ENCODE measurements at places on chromosomes 5 and 9.

- no peak for DNase-seq
These were observed 30.5 kb downstream of the DNAH5 start for GRCh38 chr5:13913962-13914361.

- DNase-seq, result no peak
These were observed 8.8 kb upstream of the SLC6A7 start for GRCh38 chr5:150181027-150181426.

DNA sequence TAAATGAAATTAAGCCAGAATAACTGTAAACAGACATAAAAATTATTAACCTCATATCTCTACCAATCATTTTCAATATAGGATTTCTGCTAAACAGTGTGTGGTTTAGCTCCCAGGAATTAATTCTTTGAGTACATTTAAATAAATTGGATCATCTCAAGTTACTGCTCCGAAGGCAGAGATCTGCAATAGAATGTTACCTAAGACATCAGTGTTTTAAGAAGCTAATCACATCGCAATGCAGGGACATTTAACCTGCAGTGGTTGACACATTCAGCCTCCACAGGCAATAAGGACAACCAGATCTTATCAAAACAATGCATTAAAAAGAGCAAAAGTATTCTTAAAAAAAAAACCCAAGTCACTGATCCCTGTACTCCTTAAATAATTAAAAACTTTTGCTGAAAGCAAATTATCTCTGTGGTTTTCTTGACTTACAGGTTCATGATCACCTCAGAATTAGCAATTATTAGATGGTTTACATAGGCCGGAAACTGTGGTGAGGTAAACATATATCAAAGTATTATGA, 45.7 kb downstream of the PRDM6 start:
- DNase-seq, result no peak

DNA sequence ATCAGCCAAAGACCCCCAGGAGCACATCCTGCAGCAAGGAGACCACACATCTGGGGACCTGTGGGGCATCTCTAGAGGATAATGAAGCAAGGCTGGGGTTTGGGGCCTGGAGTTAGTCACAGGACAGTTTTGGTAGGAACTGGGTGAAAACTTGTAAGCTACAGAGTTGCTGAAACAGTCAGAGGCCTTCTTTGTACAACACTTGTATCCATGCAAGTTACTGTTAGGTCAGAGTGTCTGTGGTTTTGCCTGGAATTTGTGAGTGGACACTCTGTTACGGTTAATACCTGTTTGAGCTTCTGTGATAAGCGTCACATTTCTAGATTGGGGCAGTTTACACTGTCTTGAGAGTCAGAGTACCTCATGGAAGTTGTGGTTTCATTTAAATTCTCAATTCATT, 22.6 kb upstream of the ASPN start:
- DNase-seq, result no peak

- DNase-seq, result no peak
These were observed 23.3 kb downstream of the FST start for GRCh38 chr5:53503562-53504218.

DNA sequence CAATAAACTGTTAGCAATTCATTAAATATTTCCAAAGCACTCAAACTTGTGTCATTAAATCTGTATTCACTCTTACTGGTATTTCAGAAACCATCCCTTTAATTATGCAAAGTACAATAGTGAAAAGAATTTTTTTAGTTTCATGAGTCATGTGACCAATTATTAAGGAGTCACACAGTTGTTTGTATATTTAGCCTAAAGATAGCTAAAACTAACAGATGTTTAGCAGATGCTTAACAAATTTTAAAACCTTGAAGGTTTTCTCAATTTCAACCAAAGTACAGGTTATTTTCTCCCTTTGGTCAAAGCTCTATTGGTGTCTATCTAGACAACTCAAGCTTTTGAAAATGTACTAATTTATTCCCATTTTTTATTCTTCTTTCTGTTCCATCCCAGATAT, 44.1 kb downstream of the PJA2 start:
- no peak for DNase-seq

DNA sequence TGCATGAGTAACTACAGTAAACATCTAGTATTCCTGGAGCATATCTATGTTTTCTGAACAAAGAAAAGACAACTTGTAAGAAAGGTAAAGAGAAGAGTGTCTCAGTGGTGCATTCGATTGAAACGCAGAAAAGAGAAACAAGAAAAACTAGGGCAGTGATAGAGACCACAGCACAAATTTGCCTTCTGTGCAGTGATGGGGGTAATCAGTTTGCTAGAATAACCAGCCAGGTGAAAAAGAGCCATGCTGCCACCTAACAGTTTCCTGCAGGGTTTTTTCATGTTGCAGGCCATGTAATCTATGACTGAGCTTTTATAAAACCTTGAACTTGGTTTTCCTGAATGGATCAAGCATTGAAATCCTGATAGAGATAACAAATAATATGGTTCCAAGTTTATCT, 198.4 kb upstream of the MEF2C start:
- DNase-seq, result no peak

DNA sequence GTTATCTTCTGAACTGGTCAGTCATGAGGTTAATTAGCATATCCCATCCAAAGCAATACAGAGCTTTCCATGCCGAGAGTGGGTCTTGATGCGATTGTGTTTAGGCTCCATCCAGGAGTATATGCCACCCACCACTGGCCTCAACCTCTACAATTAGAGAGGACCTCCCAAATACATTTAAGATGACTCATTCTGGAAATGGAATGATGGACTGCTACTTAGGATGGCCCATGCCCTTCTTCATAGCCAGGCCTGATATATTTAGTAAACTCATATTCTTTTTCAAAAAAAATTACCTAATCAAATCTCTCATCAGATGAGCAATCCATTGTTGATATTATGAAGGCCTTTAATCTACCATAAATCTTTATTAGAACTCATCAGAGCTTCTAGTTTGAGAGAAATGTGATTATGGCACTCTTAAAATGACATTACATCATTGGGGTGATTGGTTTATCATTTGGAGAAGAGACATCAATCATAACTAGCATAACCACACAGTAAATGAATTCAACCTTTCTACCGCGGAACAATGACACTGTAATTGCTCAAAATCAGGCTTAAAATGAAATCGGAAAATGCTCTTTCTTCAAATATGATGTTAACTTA, 414.2 kb upstream of the WWC1 start:
- no peak for DNase-seq

DNA sequence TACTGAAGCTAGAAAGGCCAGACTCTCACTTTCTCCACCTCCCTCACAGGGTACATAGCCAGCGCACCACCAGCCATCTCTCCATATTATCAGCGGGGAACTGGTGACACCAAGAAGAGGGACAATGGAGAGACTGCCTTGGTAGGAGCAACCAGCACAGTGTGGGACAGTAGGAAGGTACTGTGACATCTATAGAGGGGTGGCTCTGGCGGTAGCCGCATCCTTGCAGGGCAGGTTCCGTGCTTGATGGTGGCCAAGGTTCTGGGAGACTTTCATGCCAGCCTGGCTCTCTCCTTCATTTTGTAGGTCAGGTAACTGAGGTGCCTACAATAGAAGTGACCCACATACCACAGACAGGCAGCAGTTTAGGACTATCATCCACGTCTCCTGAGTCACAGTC, 65.5 kb upstream of the SMIM23 start:
- no peak for DNase-seq

- DNase-seq, result no peak
These were observed 58.8 kb upstream of the TGFBR1 start for GRCh38 chr9:99046068-99046467.

- DNase-seq, result no peak
These were observed 14.6 kb upstream of the F2RL1 start for GRCh38 chr5:76804266-76804665.

DNA sequence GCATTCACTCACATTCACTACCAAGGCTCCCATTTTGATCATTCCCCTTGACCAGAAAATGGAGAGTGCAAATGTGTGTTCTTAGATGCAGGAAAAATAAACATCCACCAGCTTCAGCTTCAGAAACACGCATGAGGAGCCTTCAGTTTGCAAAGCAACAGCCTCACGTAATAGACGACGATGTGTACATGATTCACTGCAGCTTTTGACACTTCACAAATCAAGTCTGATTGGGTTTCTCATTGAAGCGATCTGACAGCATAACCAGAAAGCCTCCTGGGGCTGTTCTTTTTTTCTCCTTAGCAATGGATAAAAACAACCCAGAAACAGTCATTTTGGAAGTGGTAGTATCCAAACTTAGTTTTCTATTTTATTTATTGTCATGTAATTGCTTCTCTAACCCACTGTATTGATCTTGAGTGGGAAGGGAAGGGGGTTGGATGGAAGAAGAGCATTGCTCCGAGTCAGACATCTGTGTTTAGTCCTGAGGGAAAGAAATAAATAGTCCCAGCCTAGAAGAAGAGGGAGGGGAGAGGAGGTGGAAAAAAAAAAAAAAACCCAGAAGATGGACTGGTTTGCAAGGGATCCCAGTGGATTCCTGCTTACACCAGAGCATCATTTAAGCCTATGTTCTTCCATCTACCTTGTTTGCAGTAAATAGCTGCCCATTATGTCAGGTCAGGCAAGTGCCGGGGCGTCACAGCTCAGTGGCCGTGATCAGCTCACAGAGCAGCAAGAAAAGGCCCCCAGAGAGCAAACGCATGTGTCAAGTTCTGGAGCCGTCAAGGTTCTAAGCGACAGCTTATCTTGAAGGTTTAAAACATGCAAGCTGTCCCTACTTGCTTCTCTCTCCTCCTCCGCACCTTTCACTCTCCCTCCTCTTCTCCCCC, 190.2 kb upstream of the SNX2 start:
- DNase-seq, result no peak

- DNase-seq, result no peak
These were observed 36.0 kb downstream of the WWC1 start for GRCh38 chr5:168327451-168327850.

- no peak for DNase-seq
These were observed 81.0 kb downstream of the ADAMTS2 start for GRCh38 chr5:179264053-179264782.

GRCh38 chr5:80725446-80725845, 70.7 kb upstream of the DHFR start:
- no peak for DNase-seq

DNA sequence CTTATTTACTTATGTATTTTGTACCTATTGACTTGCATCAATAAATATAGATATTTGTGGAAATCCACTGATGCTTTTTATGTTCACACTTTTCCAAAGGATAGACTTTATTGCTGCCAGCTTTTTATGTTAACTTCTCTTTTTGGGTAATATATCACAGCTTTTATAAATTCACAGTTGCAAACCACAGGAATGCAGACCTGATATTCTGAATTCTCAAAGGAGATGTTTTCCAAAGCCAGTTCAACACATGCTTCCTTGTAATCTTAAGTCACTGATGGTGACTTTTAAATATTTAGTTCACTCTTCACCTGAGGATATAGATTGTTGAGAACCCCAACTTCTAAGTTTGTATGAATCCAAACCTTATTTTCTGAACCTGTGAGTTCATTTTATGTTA, 223.4 kb upstream of the PRR16 start:
- no peak for DNase-seq

DNA sequence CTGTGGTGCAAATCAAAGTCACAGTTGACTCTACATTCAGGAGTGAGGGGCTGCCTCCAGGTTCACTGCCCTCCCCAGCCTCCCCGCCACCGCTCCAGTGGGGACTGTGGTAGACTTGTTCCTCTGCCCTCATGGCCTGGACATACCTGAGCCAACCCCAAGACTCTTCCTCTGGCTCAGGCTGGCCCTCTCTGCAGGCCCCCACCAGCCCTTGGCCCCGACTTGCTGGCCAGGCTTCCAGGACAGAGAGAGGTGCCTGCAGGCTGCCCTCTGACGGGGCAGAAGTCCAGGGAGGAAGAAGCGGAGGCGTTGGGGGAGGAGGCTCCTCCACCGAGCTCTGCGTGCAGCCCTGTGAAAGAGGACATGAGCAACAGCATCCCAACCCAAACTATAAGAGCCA, 2.8 kb upstream of the SARDH start:
- DNase-seq, result no peak

- no peak for DNase-seq
These were observed 16.1 kb downstream of the CKMT2 start for GRCh38 chr5:81249240-81249639.

DNA sequence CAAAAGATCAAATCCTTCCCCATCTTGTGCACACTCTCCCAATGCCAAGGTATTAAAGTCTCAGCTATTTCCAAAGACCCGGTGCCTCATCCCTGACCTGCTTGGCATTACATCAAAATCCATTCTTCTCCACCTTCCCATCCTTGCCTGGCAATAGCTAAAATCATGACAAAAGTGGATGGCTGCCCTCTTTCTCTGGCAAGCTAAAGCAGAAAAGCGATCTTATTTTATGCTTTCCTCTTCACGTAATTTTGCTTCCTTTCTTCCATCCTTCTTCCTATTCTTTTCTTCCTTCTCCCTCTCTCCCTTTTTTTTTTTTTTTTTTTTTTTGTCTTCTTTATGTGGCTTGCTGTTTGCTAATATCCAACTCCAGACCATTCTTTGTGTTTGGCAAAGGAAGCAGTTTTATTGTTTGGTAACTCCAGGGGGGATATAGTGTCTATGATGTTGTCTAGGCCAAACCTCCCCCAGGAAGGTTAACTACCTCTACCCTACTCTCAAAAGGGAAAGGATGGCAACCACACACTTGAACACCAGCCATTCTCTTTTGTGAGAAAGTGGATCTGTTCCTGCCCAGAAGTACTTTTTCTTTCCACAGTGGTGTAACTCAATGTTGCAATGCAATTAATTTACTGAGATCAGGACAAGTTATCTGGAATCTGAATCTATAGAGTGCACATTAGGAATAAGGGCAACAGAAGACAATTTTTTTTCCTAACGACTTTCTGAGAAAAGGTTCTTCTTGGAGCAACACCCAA, 120.9 kb upstream of the TMEM161B start:
- DNase-seq, result no peak

- DNase-seq, result no peak
These were observed 46.5 kb downstream of the TAF11L14 start for GRCh38 chr5:17680737-17681136.

DNA sequence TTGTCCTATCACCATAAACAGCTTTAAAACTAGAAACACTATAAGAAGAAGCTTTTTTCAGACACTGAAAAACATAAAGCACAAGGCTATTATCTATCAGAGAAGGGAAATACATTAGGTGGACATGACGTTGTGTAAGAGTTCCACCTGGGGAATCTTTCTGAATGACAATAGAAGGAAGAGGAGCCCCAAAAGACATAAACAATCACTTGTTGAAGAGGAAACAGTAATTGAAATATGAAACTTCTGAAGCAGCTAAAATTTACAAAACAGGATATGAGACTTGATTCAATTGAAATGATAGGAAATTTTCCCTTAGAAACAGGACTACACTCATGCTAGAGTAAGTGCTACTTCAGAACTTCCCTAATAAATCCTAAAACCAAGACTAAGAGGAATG, 933.6 kb downstream of the EFNA5 start:
- DNase-seq, result no peak

- DNase-seq, result no peak
These were observed 131.4 kb downstream of the COMMD10 start for GRCh38 chr5:116216246-116216645.

- no peak for DNase-seq
These were observed 131.9 kb downstream of the CDK5RAP2 start for GRCh38 chr9:120447959-120448500.

Data from CD4-positive, alpha-beta T cell treated with Interleukin-17A for 4 hours (primary cell).